ENCODE measurements at places on chromosomes 6 and 20. TPM values are rescaled to one million over a fixed set of nuclear protein-coding genes. Genes with fewer than 3 reads are reported as not detected.

Gene GPX6
- total RNA-seq = not detected

Gene DUSP22
- 40.5 TPM for total RNA-seq

Gene EDN1
- 486 TPM for total RNA-seq

Gene OPRM1
- total RNA-seq = not detected

Gene TCP11
- total RNA-seq = not detected

Gene PSORS1C1
- 8.1 TPM for total RNA-seq
